Mesangial cell (primary cell): ENCODE measurements at places on chromosomes 2 and 18. TPM values are rescaled to one million over a fixed set of nuclear protein-coding genes. Genes with fewer than 3 reads are reported as not detected.

The LYG2 gene
- not detected in 2 replicates for total RNA-seq

The PAX8 gene
- total RNA-seq, result 118 and 299 TPM in 2 replicates

The DOCK10 gene
- total RNA-seq, result 2.0 and 15.6 TPM in 2 replicates

The BCL11A gene
- 3.6 and 5.6 TPM in 2 replicates for total RNA-seq

The SERPINB13 gene
- not detected in 2 replicates for total RNA-seq

The MYO5B gene
- total RNA-seq, result 12.2 and 24.6 TPM in 2 replicates

The LRATD1 gene
- 0.49 and 2.8 TPM in 2 replicates for total RNA-seq

The POTEI gene
- total RNA-seq, result not detected in 2 replicates

The CFAP65 gene
- 0.13 TPM in 1 of 2 replicates, not detected in the other for total RNA-seq

The TMEM17 gene
- total RNA-seq, result 1.6 and 2.8 TPM in 2 replicates

The EFR3B gene
- 1.1 and 1.3 TPM in 2 replicates for total RNA-seq

The ZAP70 gene
- total RNA-seq, result 0.25 TPM in 1 of 2 replicates, not detected in the other

The KCNF1 gene
- total RNA-seq, result not detected in 2 replicates

The DSG4 gene
- under 0.01 TPM in 1 of 2 replicates, not detected in the other for total RNA-seq

The UCN gene
- total RNA-seq, result 0.65 and 0.76 TPM in 2 replicates

The SPATS2L gene
- 85.2 and 109 TPM in 2 replicates for total RNA-seq

The NEU2 gene
- not detected in 2 replicates for total RNA-seq
